ENCODE measurements at places on chromosomes 5 and 9. TPM values are rescaled to one million over a fixed set of nuclear protein-coding genes. Genes with fewer than 3 reads are reported as not detected.

HACD4 gene
- under 0.01 TPM for total RNA-seq

LCN1 gene
- not detected for total RNA-seq

MELK gene
- 5.7 TPM for total RNA-seq

F2R gene
- 75.3 TPM for total RNA-seq

S100Z gene
- total RNA-seq: not detected

CCDC171 gene
- total RNA-seq: 0.65 TPM

P4HA2 gene
- 46.3 TPM for total RNA-seq

FOXD1 gene
- 0.09 TPM for total RNA-seq

HTR1A gene
- not detected for total RNA-seq

POLR3G gene
- 2.3 TPM for total RNA-seq

NADK2 gene
- total RNA-seq: 24.8 TPM

SPATA31C1 gene
- total RNA-seq: not detected

SHISAL2B gene
- not detected for total RNA-seq

IL4 gene
- not detected for total RNA-seq

SPACA9 gene
- total RNA-seq: 0.87 TPM

PCDHAC1 gene
- 0.11 TPM for total RNA-seq

OR2S2 gene
- not detected for total RNA-seq

NEURL1B gene
- total RNA-seq: 0.11 TPM

MGAT4B gene
- 120 TPM for total RNA-seq

HRCT1 gene
- 0.98 TPM for total RNA-seq

NMUR2 gene
- not detected for total RNA-seq

OLFM1 gene
- total RNA-seq: 12.9 TPM

PAEP gene
- total RNA-seq: not detected

PDE6A gene
- total RNA-seq: 0.11 TPM

TPPP gene
- 0.11 TPM for total RNA-seq

PHF24 gene
- not detected for total RNA-seq

FNBP1 gene
- total RNA-seq: 79.2 TPM

ADAMTS2 gene
- total RNA-seq: 0.26 TPM

YIPF5 gene
- 59.2 TPM for total RNA-seq

PALM2AKAP2 gene
- total RNA-seq: 0.09 TPM

WDR31 gene
- 0.54 TPM for total RNA-seq

SURF6 gene
- 8.0 TPM for total RNA-seq

ITGA2 gene
- total RNA-seq: 73.1 TPM

CCDC192 gene
- not detected for total RNA-seq

RALGDS gene
- 46.1 TPM for total RNA-seq

PDE8B gene
- 0.11 TPM for total RNA-seq

DDX4 gene
- total RNA-seq: not detected

RMI1 gene
- 6.7 TPM for total RNA-seq

CHSY3 gene
- 4.4 TPM for total RNA-seq

SLC45A2 gene
- 0.11 TPM for total RNA-seq

CBY3 gene
- total RNA-seq: 0.09 TPM

CTNND2 gene
- total RNA-seq: not detected

TMEM171 gene
- 0.77 TPM for total RNA-seq

TMEM267 gene
- 6.2 TPM for total RNA-seq

CCNO gene
- not detected for total RNA-seq

SV2C gene
- total RNA-seq: under 0.01 TPM

SIT1 gene
- not detected for total RNA-seq

ZBTB5 gene
- total RNA-seq: 12.0 TPM

INSL4 gene
- not detected for total RNA-seq

LEAP2 gene
- 0.11 TPM for total RNA-seq

LIX1 gene
- not detected for total RNA-seq

CENPP gene
- total RNA-seq: 1.5 TPM
